ENCODE measurements at places on chromosomes 13 and 19.

DNA sequence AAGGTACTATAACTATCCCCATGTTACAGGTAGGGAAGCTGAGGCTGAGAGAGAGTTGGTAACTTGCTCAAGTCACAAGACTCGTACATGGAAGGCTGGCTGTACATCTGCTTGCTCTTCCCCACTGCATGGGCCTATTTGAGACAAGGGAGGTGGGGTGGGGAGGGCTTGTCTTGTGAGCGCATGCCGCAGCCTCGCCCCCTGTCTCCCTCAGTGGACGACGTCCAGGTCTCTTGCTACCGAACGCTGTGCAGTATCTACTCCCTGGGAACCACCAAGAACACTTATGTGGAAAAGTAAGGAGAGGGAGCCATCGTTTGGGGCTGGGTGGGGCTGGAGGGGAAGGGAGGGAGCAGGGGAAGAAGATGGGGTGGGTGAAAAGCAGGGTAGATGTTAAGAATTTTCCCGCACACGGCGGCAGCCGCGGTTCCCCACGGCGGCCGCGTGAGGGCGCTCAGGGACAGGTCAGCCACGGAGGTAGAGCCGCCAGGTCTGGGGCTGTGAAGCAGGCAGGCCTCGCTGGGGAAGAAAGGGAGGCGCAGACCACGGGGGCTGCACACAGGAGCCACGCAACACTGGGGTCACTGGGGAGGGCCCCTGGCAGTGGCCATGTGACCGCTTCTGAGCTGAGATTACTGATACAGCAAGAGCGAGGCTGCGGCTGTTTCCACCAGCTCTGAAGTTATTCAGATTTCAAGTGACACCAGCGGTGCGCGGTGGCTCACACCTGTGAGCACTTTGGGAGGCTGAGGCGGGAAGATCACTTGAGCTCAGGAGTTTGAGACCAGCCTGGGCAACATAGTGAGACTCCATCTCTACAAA is 81.5 kb downstream of the RYR1 start:
- peak; percentile 72 for DNase-seq

DNA sequence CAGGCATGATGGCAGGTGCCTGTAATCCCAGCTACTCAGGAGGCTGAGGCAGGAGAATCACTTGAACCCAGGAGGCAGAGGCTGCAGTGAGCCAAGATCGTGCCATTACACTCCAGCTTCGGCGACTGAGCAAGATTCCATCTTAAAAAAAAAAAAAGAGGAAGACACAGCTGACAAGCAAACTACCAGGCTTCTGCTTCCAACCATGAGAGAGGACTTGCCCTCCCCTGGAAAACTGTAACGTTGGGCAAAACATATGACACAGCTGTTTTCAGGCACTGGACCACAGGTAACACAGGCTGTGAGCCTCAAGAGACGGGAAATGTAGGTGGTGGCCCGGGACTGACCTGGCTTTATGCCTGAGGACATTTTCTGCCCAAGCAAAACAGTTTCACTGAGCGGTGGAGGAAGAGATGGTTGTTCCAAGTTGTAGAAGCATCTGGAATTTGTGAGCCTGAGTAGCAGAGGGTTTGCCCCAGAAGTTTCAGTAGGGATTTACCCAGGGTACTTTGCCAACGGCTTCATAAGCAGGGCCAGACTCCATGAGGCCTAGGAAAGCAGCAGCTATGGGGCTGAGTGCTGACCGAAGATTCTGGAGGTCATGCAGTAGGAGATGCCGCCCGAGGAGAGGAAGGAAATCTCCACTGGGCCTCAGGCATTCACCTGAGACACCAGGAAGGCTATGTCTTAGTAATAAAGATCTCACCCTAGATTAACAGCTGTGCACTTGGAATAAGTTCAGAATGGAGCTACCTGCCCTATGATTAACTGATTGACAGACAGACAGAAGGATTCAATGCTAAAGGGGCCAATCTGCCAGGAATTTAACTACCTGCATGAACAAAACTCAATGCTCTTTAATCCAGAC is 88.0 kb downstream of the ABCC4 start:
- no peak for DNase-seq

- DNase-seq: peak; percentile 62
Observed at GRCh38 chr19:10505583-10506229, 2.5 kb upstream of the KEAP1 start.

DNA sequence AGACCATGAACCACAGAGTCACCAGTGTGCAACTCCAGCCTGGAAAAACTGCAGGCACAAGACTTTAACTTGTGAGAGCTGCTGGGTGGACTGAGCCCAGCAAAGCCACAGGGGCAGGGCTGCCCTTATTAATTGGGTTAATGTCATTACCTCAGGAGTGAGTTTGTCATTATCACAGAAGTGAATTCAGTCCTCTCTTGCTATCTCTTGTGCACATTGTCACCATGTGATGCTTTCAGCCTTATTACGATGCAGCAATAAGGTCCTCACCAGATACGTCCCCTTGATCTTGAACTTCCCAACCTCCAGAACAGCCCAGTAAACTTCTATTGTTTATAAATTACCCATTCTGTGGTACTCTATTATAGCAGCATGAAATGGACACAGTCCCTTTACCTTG is 158.1 kb downstream of the LHFPL6 start:
- DNase-seq: no peak

GRCh38 chr19:50024719-50025021 is 502 bp downstream of the VRK3 start:
- no peak for DNase-seq

DNA sequence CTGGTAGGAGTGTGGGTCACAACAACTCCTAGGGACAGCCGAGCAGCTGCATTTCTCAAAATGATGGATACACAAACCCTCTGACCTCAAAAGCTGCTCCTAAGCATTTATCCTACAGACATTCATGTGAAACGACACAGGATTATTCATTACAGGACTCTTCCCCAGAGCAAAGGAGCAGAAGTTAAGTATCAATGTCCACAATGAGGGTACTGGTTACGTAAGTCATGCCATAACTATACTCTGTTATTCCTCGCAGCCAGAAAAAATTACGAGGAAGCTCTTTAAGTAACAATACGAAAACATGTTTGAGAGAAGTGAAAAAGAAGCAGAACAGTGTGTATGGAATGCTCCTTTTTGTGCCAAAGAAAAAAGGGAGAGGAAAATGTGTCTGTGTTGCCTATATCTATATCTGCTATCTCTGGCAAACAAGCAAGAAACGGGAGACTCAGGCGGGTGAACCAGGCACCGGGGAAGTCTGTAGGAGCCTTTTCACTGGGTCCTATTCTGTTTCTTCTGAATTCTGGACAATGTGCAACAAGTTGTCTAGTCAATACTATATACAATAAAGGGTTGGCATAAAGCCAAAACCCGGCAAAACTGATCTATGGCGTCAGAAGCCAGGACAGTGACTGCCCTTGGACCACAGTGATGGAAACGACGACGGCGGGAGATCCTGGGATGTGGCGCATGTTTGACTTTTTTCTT is 1.3 kb downstream of the ISOC2 start:
- DNase-seq: no peak

DNA sequence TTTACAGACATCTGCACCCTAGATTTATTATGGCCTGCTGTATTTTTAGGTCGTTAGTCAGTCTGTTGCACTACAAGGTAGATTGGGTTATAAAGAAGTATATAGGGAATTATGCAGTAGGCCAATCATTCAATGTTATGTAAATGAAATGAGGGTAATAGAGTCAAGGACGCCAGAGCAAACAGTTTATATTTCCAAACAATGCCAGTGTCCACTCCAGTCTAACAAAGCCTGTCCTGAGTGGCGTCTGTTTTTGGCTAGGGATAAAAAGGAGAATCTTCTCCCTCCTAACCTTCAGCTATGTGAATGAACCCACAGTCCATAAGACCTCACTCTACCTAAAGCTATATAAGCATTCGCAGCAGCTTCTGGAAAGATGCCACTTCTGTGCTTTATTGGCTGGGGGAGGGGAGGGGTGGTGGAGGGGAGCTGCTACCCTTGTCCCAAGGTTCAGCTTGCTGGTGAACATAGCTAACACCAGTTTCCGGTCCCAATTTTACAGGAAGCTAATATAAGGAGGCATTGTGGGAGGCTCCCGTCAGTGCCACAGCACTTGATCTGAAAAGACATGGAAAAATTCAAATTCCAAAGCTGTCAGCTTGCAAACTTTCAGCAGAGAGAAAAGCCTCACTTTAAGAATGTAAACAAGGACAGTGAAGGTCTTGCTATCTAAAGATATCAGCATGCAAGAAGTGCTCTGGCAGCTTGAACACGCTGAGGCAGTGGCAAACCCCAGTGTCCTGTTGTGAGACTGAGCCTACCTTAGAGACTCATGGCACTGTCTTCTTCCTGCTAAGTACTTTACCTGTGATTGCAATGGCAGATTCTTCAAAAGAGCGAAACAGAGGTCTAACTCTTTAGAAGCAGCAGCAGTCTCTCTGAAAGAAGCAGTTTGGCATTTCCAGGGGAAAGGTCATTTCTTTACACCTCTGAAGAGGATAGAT is 369.9 kb downstream of the PCDH9 start:
- no peak for DNase-seq

DNA sequence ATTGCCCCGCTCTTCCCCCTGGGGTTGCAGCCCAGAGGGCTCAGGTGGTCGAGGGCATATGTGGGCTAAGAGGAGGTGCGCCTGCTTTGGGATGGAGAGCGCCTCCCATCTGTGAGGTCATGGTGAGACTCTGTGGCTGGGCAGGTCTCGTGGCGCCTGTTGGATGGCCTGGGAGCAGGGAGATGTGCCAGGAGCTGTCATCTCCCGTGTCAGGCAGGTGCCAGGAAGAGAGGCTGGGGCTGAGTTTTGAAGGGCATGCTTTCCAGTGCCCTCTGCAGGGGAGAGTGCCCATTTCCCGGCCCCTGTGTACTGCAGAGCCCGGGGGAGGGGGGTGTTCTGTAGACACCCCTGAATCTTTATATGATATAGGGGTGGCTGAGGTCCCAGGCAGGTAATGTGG is 2.8 kb downstream of the WTIP start:
- DNase-seq: no peak

- no peak for DNase-seq
Observed at GRCh38 chr13:33536601-33537000, 251.0 kb upstream of the STARD13 start.

GRCh38 chr13:87244256-87244890 is 426.8 kb upstream of the SLITRK5 start:
- no peak for DNase-seq

DNA sequence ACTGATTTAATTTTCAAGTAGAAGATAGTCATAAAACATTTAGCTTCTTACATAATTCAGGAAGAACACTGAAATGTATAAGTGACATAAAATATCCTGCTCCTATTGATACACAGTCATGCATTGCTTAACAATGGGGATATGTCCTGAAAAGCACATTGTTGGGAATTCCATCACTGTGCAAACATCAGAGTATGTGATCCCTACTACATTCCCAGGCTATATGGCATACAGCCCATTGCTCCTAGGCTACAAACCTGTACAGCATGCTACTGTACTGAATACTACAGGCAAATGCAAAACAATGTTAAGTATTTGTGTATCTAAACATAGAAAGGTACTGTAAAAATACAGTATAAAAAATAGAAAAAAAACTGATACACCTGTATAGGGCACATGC is 723.9 kb upstream of the ARGLU1 start:
- DNase-seq: no peak

- DNase-seq: no peak
Observed at GRCh38 chr19:49427855-49428546, 2.8 kb downstream of the GFY start.

GRCh38 chr13:86882107-86882506 is 789.1 kb upstream of the SLITRK5 start:
- no peak for DNase-seq

- no peak for DNase-seq
Observed at GRCh38 chr13:22967669-22968068, 213.1 kb upstream of the SGCG start.

- no peak for DNase-seq
Observed at GRCh38 chr13:59210543-59210942, 953.2 kb downstream of the DIAPH3 start.

DNA sequence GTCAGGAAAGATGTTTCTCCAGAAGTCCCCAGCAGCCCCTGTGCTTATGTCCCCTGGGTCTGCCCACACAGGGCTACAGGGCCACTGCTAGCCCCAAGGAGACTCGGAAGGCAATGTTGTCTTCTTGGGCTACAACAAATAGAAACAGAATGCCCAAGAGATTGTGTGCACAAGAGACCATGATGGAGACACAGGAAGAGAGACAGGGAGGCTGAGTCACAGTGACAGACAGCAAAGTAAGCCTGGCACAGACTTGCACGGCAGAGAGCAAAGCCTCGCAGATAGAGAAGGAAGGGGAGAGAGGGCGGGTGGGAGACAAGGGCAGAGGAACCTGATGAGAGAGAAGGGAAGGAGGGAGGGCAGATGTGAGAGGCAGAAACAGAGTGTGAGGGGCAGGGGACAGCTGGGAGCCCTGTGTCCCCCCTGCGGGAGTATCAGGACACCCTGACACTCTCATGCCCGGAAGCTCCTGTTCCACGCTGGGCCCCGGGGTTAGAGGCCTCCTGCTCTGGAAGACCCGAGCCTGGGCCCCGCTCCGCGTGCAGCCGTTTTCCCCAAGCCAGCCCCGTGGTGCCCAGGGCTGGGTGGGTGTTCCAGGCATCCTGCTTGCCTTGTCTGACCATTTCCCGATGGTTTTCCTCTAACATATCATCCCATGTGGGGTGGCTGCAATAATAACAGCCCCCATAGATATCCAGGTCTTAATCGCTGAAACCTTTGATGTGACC is 2.7 kb upstream of the PLA2G4C start:
- no peak for DNase-seq

- DNase-seq: no peak
Observed at GRCh38 chr13:23458989-23459388, 25.5 kb upstream of the SACS start.

- no peak for DNase-seq
Observed at GRCh38 chr13:98746968-98747367, 5.5 kb downstream of the SLC15A1 start.

GRCh38 chr13:92355213-92355612 is 871.4 kb upstream of the GPC6 start:
- DNase-seq: no peak

DNA sequence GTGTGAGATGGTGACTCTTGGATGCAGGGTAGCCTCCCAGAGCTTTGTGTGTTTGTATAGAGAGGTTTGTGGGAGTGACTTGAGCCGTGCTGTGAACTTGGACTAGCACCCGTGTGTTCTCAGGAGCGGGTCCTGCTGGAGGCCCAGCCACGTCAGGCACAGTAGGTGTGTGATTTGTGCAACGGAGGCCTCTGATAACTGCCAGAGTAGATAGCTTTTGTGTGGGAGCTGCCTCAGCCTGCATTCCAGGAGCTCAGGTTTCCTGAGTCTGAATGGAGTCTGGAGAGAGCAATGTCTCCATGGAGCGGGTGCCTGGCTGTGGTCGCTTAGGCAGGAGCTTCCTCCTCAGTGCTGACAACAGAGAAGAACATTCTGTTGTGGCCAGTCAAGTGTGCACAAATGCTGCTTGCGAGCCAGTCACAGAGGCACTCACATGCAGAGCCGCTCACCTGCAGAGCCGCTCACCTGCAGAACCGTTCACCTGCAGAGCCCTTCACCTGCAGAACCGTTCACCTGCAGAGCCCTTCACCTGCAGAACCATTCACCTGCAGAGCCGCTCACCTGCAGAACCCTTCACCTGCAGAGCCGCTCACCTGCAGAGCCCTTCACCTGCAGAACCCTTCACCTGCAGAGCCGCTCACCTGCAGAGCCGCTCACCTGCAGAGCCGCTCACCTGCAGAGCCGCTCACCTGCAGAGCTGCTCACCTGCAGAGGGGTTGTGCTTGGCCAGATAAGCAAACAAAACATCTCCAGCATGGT is 32.6 kb downstream of the TFDP1 start:
- DNase-seq: no peak

All from activated CD4-positive, alpha-beta T cell treated with anti-CD3 and anti-CD28 coated beads, Interleukin-2, amount 50 U/mL, for 24 hours (primary cell).